Fibroblast of skin of left quadriceps (primary cell): ENCODE measurements at places on chromosomes 3 and 15.

DNA sequence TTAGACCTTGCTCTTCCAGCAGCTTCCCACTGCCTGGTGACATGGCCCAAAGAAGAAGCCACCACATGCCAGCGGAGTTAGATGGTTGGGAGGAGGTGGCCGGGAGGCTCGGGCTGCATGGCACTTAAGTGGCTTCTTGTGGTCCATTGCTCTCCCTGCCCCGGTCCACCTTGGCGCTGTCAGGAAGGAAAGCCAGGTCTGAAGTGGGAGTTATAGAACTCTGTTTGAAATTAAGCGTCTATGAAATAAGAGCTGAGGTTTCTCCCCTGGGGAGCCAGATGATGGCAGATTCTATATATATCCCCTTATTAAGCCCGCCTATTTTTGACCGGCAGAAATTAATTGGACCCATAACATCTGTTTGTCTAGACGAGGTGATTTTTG, 61.2 kb downstream of the ITGA11 start:
- no peak for DNase-seq

- DNase-seq, result peak; percentile 38
These were observed 158.1 kb upstream of the CTDSPL start for GRCh38 chr3:37703626-37704025.

- no peak for DNase-seq
These were observed 6.7 kb upstream of the CCR1 start for GRCh38 chr3:46214751-46215352.

DNA sequence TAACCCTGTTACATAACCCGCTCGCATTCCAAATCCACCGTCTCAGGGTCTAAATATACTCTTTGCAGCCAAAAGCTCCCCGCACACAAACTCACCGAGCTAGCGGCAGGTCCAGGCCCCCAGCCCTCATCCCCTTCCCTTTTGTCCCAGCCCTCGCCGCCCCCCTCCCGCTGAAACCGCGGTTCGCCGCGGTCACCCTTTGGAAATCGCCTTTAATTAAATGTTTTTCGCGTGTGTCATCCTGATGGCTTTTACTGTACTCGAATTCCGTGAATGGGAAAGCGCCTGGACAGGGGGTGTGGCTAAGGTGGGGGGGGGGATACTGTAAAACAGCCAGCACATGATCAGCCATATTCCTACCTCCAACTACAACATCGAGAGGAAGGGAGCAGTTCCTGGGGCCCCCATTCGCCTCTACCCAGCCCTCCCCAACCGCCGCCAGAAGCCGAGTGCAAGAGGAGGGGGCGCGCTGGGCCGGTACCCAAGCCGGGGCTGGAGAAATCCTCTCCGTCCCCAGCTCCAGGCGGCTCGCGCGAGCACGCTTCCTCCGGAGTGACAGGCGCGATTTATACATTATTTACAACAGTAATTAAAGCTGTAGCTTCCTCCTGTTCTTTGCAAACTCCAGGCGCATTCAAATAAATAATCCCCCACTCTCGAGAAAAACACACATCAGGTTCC, 1.7 kb downstream of the RORA start:
- peak; percentile 67 for DNase-seq

DNA sequence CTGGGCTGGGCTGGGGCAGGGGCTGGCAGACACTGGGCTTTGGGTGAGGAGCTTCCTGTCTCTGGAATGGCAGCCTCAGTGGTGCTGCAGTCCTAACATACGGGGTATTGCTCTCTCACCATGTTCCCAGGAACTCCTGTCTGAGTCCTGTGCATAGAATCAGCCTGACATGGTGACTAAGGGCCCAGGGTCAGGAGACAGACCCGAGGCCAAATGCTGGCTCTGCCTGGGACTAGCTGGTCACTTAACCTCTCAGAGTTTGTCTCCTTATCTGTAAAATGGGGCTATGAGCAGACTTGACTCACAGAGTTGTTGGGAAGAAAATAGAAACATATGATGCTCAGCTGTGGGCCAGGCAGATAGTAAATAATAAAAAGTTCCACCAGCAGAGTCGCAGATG, 28.3 kb downstream of the PRKCD start:
- no peak for DNase-seq
